ENCODE measurements at places on chromosomes 12 and 14.

DNA sequence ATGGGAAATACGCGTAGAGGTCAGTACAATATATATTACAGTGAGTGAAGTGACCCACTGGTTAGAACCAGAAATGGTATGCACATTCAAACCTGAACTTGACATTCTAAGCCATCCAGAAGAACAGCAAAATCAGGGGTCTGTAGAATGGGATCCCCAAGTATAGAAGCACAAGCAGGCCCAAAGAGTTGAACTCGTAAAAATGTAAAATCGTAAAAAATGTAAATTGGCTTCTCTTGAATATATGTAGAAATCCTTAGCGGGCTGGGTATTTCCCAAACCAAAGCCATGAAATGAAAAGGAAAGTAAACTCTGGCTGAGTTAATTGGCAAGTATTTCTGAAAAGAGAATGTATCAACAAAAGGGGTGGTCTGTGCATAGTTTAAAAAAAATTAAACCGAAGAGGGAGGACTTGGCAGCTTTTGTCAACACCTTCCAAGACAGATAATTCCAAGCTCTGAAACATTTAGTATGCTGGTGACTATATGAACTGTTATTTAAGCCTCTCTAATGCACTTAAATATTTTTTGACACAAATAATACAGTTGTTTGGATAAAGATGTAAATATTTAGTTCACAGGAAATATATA is 1505.6 kb upstream of the FLRT2 start:
- DNase-seq: no peak

GRCh38 chr12:89328151-89329030 is 23.9 kb downstream of the DUSP6 start:
- no peak for DNase-seq

GRCh38 chr14:54529811-54530210 is 20.1 kb downstream of the CGRRF1 start:
- DNase-seq: peak; percentile 26

- DNase-seq: peak; percentile 75
Observed at GRCh38 chr12:30457621-30458289, 237.9 kb downstream of the IPO8 start.

DNA sequence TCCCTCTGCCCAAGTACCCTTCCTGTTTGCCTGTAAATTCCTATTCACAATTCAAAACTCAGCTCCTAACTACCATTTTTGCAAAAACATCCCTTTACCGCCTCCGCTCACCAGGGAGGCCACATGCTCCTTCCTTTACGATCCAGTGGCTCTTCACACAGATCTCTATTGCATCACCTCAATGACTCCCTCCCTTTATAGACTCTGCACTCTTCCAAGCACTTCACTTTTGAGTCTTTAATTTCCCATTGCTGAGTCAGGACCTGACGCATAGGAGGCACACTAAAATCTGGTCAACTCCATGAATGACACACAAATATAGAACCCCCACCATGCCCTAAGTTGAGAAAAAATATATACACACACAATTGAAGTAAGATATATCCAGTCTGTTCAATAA is 45.9 kb downstream of the PPP1R13B start:
- DNase-seq: peak; percentile 41

DNA sequence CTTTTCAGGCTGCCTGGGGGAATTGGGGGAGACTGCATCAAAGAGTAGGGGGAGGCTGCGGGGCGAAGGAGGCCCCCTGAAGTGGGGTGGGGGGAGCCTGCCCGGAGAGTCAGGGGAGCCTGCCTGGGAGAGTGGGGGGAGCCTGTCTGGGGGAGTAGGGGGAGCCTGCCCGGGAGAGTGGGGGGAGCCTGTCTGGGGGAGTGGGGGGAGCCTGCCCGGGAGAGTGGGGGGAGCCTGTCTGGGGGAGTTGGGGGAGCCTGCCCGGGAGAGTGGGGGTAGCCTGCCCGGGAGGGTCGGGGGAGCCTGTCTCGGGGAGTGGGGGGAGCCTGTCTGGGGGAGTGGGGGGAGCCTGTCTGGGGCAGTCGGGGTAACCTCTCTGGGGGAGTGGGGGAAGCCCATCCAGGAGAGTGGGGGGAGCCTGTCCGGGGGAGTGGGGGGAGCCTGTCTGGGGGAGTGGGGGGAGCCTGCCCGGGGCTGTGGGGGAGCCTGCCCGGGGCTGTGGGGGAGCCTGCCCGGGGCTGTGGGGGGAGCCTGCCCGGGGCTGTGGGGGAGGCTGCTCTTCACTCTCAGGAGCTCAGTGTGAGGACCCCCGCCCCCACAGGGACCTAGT is 6.5 kb upstream of the DEGS2 start:
- no peak for DNase-seq

DNA sequence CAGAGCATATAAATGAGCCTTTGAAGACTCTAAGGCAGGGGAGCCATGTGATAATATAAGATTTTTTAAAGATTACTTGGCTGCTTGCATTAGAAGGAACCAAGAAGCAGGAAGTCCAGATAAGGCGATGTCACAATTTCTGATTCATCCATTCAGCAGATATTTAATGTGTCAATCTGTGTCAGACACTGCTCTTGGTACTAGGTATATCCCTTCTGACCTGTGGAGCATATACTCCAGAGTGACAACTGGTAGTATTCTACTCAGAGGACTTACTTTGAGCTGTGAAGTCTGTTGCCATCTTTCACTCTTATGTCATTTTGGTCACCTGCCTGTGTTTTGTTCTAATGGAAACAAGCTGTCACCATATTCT is 10.7 kb downstream of the EID3 start:
- no peak for DNase-seq

GRCh38 chr12:11941606-11942337 is 129.0 kb upstream of the BCL2L14 start:
- DNase-seq: peak; percentile 73

GRCh38 chr14:80054020-80054419 is 157.3 kb downstream of the DIO2 start:
- no peak for DNase-seq

DNA sequence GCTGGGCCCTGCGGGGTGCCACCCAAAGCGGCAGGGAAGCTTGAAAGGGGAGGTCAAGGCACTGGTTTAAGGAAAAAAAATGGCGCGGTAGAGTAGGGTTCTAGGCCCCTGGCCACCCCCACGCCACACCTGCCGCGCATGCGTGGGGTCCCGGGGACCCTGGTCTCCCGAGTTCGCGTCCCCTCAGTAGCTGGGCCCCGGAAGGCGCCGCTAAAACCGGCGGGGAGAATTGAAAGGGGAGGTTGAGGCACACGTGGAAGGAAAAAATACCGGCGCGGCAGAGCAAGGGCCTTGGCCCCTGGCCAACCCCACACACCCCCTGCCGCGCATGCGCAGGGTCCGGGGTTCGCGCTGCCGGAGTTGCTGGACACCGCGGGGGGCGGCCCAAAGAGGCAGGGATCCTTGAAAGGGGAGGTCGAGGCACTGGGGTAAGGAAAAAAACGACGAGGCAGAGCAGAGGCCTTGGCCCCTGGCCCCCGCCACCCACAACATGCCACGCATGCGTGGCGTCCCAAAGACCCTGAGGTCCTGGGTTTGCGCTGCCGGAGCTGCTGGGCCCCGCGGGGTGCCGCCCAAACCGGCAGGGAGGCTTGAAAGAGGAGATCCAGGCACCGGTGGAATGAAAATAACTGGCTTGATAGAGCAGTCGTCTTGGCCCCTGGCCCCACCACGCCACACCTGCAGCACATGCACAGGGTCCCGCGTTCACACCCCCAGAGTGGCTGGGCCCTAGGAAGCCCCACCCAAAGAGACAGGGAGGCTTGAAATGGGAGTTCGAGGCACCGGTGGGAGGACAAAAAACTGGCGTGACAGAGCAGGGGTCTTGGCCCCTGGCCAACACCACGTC is 314.5 kb downstream of the ALG10 start:
- no peak for DNase-seq

GRCh38 chr14:68450391-68451120 is 342.3 kb downstream of the ZFP36L1 start:
- no peak for DNase-seq

DNA sequence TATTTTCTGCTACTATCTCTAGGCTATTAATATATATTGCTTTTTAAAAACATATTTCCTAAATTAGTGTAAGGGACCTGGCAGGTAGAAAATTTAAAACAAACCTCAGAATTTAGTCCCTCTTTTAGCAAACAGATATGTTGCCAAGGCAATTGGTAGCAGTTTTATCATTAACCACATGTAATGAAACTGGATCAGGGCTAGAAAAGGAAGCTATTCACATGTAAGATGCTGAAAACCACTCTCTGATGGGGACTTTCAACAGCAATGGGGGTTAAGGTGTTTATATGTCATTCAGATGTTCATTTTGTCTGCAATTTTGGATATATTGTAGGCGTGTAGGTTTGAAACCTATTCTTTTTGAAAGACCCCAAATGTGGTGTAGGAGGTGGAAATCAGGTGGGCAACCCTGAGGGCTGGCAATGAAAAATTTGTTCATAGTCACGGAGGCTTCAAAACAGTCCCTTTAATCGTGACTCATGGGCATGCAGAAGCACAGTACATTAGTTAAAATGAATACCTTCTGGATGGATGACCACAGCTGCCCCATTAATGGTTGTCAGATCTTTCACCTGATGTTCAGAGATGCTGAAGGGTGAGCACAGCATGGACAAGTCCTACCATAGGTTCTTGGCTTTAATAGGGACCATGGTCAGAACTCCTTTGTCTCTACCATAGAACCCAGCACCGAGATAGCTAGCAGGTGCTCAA is 5.9 kb upstream of the PKP2 start:
- DNase-seq: no peak

DNA sequence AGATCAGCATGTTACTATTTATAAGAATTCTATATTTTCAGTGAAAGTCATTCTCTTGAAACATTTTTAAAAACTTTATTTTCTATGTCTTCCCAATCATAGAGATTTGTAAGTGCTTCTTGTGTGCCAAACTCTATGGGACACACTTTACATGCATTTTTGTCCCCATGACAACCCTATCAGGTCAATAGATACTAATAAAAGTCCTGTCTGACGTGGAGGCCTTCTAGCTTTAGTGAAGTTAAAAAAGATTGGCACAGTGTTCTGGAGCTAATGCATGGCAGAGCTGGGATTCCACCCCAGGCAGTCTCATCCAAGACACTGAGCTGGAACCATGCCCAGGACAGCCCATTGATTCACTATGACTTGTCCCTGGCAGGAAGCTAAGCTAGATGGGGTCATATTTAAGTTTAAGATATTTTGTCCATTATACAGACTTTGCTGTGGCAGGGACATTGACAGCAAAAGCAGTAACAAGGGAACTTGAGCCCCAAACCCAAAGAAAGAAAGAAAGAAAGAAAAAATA is 28.1 kb downstream of the TTC6 start:
- peak; percentile 35 for DNase-seq

DNA sequence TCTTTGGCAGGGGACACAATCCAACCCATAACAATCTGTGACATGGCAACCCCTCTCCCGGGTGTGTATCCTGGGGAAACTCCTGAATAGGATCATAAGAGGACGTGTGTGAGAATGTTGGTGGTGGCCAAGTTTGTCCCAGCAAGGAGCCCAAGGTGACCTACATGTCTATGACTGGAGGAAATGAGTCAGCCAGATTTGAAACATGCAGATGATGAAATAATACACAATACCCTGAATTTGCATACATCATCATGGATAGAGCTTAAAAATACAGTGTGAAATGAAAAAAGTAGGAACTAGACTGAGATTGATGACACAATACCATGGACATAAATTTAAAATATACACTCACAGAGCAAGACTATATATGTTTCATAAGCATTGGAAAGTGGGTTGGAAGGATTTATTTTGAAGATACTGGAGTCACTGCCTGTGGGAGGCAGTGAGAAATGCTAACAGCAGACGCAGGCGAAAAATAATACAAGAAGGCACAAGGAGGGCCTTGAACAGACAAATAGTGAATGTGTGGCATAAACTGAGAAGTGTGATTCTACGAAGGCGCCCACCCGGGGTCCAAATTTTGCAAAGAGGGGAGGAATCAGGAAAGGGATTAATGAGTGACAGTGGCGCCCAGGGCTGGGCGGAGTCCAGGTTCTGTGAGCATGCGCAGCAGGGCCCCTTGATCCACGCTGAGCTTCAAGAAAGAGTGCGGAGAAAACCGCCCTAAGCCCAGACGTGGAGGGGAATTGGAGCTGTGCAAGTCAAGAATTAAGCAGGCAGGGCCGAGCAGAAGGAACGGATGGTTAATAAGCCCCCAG is 7.0 kb upstream of the MAP1LC3B2 start:
- no peak for DNase-seq

- DNase-seq: no peak
Observed at GRCh38 chr12:97142737-97143410, 235.8 kb downstream of the NEDD1 start.

DNA sequence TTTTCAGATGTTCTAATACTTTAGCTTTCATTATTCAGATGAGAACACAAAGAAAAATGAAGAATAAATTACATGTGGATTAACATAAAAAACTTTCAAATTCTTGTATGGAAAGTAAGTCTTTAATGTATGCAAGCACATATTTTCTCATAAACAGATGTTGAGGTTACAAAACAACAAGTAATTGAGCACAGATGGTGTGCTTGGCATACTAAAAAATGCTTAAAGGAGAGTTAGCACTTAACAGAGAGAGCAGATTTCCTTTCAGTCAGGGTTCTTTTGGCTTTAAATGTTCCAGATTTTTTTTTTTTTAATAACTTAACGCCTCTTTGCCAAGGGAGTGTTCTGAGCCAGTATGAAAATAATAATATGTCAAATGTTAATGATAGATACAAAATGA is 96.0 kb downstream of the RASSF9 start:
- no peak for DNase-seq

- DNase-seq: no peak
Observed at GRCh38 chr12:125989696-125990095, 924.5 kb downstream of the AACS start.

DNA sequence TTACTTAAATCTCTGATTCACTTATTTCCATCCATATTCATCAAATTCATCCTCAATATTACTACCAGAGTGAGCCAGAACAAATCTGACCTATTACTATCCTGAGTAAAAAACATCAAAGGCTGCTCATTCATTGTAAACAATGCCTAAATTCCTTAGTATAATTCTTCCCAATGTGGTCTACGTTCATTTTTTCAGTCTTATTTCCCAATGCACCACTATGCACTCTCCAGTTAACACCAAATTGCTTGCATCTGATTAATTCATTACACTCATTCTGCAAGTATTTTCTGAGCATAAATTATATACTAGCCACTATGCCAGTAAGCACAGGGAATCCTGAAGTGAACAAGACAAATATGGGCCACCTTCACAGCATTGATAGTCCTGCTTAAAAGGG is 110.0 kb downstream of the EPS8 start:
- no peak for DNase-seq

GRCh38 chr12:40181490-40181889 is 43.3 kb upstream of the LRRK2 start:
- no peak for DNase-seq

- DNase-seq: peak; percentile 35
Observed at GRCh38 chr12:54603173-54603814, 14.8 kb upstream of the PPP1R1A start.

GRCh38 chr14:45361727-45362126 is 108.7 kb upstream of the MIS18BP1 start:
- DNase-seq: no peak

- DNase-seq: no peak
Observed at GRCh38 chr12:85385406-85385805, 105.4 kb downstream of the ALX1 start.

GRCh38 chr12:1796515-1797010 is 23.8 kb upstream of the LRTM2 start:
- DNase-seq: no peak

GRCh38 chr14:90319173-90319572 is 12.6 kb downstream of the NRDE2 start:
- DNase-seq: no peak
